Head of caudate nucleus (tissue), 42 donors: ENCODE measurements at places on chromosomes 12 and 14.

GRCh38 chr12:108321688-108322087 lies 17.4 kb downstream of the CMKLR1 start:
- DNase-seq: no peak

DNA sequence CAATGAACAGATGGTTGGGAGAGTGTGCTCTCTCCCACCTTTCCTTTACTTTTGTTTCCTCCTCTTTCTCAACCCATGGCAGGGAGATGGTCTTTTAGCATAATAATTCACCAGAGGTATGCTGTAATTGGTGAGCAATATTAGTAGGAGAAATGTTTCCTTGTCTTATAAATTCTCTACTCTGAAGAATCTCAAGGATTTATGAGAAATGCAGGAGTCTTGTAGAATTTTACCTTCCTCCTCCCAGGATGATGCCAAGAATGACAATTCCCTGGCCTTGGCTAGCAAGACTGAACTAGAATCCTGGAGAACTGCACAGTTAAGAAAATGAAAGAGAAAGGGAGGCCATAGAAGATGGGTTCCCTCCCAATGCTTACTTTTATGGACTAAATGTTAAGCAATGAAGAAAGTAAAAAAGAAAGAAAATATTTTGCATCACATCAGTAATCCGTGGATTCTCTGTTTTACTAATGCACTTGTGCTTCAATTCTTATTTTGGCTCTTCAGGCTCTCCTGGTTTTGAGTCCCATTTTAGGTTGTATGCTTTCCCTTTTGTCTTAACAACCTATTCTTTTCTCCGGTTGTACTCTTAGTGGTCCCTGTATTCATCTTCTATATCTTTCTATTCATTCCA lies 192.9 kb upstream of the GARIN6 start:
- no peak for DNase-seq

DNA sequence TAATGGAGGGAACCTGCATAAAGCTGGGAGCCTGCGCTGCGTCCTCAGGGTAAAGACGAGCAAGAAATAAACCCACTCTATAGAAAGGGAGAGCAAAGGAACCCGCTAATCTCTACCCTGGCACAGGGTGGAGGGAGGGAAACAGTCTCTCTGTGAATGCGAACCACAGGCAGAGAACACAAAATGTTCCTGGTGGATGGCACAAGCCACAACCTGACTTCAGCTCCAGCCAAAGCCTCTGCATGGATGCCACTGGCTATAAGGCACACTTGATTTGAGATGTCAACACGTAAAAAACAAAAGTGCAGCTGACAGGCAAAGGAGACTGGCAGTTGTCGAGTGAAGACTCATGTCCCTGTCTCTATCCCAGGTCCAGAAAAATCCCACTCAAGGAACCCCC lies 32.4 kb downstream of the CHGA start:
- no peak for DNase-seq

GRCh38 chr14:49512147-49512551 lies 74.0 kb downstream of the RPS29 start:
- DNase-seq: no peak

DNA sequence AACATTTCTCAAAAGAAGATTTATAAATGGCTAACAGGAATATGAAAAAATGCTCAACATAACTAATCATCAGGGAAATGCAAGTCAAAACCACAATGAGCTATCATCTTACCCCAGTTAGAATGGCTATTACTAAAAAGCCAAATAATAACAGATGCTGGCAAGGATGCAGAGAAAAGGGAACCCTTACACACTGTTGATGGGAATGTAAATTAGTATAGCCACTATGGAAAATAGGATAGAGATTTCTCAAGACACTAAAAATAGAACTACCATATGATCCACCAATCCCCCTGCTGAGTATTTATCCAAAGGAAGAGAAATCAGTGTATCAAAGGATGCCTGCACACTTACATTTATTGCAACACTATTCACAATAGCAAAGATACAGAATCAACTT lies 58.3 kb downstream of the GUCY2C start:
- DNase-seq: no peak

DNA sequence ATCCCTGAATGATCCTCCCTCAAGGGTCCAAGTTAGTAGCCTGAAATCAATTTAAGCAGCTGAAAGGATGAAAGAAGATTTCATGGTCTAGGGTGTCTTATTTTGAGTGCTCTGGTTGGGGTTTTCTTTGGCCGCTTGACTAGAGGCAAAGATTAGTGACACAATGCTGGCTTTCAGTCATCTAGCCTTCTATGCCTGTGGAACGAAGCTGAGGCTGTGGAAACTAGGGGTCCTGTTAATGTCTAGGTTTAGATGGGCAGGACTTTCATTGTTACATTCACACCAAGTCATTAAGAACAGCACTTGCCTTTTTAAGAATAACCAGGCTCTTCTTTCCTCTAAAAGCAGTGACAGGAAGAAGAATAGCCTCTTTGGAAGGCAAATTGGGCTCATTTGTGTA lies 253.8 kb upstream of the E2F7 start:
- DNase-seq: no peak

DNA sequence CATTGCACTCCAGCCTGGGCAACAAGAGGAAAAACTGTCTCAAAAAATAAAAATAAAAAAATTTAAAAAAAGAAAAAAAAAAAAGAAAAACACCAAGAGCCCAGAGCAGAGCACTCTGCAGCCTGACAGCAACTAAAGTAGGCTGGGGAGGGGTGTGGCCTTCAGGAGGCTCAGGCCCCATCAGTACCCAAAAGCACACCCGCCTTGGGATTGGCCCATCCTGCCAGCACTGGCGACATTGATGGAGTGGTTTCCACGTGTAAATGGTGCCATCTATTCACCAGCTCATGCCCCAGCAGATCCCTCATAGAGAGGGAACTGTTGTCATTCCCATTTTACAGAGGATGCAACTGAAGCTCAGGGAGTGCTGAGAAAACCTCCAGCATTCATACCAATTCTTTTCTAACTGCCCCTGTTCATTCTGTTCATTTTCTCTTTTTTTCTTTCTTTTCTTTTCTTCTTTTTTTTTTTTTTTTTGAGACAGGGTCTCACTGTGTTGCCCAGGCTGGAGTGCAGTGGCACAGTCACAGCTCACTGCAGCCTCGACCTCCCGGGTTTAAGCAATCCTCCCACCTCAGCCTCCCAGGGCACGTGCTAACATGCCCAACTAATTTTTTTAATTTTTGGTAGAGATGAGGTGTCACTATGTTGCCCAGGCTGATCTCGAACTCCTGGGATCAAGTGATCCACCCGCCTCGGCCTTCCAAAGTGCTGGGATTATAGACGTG lies 89.3 kb downstream of the IRF2BPL start:
- no peak for DNase-seq

DNA sequence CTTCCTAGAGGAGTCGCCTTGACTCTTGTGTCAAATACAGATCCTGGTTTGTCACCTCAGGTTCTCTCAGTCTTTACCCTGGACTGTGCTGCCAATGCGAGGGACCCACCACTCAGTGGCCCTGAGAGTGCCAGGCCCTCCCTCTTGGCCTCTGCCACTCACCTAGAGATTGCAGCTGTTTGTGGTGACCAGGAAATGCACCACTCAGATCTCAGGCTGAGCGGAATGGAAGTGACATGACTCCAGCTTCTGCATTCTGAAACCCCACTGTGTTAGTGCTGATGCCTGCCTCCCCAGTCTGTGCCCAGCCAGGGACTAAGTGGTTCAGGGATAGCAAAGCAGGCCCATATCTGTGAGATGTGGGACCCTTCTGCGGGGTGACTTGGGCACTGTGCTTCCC lies 27.8 kb upstream of the NEDD1 start:
- DNase-seq: no peak

- no peak for DNase-seq
Observed at GRCh38 chr12:43988838-43989560, 153.1 kb downstream of the TMEM117 start.

DNA sequence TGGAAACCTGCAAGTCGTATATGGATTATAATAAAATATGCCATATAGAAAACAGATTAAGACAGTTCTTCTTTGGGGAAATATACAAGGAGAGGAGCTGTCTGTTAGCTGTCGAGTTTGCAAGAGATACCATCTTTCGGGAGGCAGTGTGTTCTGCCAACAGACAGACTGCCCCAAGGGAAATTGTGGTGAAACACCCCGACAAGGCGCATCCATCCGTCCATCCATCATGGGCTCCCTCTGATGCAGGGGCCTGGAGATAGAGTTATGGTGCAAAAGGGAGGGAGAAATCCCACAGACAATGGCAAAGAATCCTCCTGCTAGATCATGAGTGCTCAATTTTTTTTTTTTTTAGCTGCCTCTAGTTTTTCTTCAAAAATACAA lies 156.3 kb downstream of the DPF3 start:
- DNase-seq: no peak

GRCh38 chr12:65565601-65566560 lies 258.4 kb upstream of the HMGA2 start:
- DNase-seq: no peak

GRCh38 chr14:23578560-23579310 lies at the start of gene JPH4:
TSS of gene JPH4 (minus strand) at chr14:23578790. CDS start at chr14:23577453, 1,337 bp downstream.
- peak; percentile 35 for DNase-seq

DNA sequence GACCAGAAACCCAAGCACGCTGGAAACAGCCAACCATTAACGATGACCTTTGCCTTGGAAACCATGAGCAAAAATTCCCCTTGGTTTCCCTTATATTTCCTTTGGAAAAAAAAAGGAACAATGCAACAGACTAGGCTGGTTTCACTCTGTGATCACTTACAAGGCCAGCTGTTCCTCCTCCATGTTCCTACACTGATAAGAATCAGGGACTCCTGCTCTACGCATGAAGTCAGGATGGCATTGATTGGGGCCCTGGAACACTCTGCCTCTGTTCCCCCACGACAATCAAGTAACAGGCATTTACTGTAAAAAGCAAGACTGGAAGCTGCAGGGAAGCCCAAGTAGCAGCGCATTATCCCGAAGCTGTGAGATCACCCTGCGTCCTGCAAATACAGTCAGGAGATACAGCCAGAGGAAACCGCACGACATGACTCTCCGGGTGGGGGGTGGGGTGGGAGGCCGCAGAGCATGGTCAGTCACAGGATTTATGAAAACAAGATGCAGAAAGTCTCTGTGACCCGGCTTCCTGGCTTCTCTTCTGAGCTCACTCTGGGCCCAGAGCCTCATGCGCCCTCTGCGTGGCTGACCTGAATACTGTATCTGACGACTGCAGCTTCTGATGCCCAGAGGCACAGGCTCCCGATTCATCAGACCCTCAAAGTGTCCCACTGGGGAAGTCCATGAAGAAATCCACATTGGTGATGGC lies 31.1 kb downstream of the SSH1 start:
- peak; percentile 71 for DNase-seq

DNA sequence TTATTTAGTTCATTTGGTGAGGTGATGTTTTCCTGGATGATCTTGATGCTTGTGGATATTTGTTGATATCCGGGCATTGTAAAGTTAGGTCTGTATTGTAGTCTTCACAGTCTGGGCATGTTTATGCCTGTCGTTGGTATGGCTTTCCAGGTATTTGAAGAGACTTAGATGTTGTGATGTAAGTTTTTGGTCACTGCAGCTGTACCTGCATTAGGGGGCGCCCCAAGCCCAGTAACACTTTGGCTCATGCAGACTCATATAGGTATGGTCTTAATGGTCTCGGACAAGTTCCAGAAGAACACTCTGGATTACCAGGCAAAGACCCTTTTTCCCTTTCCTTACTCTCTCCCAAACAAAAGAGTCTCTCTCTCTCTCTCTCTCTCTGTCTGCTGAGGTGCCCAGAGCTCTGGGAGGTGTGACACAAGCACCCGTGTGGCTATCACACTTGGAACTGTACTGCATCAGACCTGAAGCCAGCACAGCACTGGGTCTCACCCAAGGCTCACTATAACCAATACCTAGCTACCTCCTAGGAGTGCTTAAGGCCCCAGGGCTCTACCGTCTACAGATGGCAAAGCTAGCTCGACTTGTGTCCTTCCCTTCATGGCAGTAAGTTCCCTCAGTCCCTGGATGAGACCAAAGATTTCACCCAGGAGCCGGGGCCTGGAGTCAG lies 425.8 kb upstream of the ATXN7L3B start:
- peak; percentile 50 for DNase-seq

GRCh38 chr12:10722502-10722904 lies 620 bp downstream of the YBX3 start:
- peak; percentile 38 for DNase-seq

DNA sequence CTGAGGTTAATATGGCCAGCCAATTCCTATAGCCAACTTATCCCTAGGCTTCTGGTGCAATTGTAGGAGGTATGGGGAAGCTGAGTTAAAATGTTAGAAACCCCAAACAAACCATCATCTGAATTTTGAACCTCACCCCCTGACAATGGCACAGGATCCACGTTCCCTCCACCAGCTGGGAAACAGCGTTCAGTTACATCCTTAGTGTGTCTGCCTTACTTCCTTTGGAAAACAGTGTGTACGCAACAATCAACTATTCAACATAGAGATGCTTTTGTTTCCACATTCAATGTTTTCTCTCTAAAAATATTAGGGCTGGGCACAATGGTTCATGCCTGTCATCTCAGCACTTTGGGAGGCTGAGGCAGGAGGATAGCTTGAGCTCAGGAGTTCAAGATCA lies 203.4 kb downstream of the TTC7B start:
- DNase-seq: no peak

DNA sequence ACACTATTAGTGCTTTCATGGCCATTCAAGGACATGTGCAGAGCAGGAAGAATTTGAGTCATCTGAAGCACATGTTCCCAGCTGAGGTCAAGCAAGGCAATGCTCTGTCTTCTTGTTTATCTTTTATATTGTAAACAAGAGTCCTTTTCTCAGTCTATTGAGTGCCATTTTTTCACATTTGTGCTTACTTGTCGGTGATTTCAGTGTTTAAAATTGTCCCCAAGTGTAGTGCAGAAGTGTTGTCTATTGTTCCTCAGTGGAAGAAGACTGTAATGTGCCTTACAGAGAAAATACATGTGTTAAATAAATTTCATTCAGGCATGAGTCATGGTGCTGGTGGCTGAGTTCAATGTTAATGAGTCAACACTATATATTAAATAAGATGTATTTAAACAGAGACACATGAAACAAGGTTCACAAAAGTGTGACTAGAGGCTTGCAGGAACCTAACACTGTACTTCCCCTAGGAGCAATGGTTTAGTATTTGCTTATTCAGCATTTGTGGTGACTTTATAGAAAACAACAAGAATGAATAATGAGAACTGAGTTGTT lies 391.1 kb downstream of the LRIG3 start:
- no peak for DNase-seq

- peak; percentile 88 for DNase-seq
Observed at GRCh38 chr12:26124446-26125399, at the start of gene BHLHE41. TSS of gene BHLHE41 (minus strand) at chr12:26125037. CDS start at chr12:26124779, 258 bp downstream.

- no peak for DNase-seq
Observed at GRCh38 chr14:85336817-85337216, 193.1 kb upstream of the FLRT2 start.
